ENCODE measurements at places on chromosomes 2 and 18.

DNA sequence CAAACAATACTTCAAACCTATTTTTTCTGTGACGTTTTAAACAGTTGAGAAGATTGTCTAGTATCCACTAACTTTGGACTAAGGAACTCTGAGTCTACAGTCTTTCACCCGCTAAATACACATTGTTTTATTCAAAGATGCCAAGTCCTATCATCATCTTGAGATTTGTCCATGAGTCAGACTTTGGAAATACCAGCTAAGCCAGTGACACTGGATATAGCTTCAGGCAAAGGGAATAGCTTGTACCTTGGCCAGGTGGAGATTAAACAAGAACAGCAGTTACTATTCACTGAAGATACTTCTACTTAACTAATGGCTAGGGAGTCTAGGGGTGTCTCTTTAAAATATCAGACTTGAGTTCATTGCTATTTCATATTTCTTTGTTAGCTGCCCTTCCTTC, 137.5 kb downstream of the COMMD1 start:
- no peak for DNase-seq

DNA sequence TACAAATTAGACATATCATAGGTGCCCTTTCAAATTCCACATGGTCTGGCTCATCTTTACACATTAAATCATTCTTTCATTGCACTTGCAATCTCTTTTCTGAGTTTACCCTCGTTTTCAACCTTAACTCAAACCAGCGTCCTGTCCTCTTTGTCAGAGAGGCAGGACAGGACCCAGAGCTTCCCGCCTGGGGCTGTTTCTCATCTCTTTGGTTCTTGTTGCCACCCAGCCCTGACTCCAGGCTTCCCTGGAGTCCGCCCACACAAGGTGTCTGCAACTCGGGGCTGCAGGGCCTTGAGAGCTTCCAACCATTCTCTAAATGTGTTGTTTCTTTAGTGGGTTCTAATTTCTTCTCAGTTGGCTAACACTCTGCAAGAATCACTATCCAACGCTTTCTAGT, 24.4 kb downstream of the RBMS1 start:
- DNase-seq = no peak

DNA sequence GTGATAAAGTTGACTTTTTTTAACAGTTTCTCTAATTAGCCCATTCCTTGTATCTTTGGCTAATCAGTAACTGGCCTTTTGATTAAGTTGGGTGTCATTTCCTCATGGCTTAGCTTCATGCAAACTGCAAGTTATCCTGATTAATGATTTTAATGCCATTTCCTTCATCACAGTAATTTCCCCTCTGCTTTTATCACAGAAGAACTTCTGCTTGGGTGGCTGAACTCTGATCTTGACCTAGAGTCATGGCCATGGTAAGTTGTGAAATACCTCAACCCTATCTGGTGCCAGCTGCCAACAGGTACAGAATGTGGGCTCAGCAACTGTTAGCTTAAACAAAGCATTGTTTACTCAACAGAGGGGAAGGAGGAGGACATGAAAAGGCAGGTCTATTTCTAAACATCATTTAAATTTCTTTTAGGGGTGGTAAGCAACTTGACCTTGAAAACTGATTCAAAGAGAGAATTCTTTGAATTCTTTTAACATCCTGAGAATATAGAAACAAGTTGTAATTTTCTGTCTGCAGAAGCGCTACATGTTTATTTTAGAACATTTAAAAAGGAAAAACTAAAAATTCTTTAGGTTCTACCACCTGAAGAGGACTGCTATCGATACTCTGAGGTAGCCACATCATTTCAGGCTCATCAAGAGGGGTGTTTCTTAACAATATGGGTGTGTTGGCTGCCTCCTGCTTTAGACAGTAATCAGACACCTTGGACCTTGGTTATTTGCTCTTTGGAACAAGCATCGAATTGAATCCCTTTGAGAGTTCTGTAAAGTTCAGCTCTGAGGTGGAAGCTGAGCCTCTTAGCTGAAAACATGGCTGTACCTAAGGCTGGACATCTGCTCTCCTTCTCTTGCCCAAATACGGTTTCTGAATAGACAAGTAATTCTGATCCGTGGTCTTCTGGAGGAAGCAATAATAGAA, 39.7 kb downstream of the ANXA4 start:
- no peak for DNase-seq

DNA sequence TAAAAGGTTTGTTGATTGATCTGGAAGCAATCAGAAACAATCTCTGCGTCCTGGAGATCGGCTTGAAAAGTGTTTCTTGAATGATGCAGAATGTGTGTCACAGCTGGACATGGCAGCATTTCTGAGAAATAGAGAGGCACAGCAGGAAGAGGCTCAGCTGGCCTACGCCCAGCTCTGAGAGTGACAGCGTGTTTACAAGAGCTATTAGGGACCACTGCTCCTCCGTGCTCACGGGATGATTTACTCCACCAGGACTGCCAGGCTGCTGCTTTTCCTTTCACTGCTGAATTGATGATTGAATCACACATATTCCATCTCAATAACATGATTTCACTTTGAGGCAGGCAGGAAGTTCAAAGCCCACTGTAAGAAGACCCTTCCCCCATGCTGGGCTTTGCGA, 62.8 kb downstream of the GALNT14 start:
- no peak for DNase-seq

- DNase-seq = no peak
Observed at GRCh38 chr2:160741815-160742214, 248.2 kb upstream of the RBMS1 start.

- peak; percentile 84 for DNase-seq
Observed at GRCh38 chr2:179234658-179235240, 29.9 kb downstream of the SESTD1 start.

- no peak for DNase-seq
Observed at GRCh38 chr2:135063210-135063609, 11.1 kb downstream of the RAB3GAP1 start.

DNA sequence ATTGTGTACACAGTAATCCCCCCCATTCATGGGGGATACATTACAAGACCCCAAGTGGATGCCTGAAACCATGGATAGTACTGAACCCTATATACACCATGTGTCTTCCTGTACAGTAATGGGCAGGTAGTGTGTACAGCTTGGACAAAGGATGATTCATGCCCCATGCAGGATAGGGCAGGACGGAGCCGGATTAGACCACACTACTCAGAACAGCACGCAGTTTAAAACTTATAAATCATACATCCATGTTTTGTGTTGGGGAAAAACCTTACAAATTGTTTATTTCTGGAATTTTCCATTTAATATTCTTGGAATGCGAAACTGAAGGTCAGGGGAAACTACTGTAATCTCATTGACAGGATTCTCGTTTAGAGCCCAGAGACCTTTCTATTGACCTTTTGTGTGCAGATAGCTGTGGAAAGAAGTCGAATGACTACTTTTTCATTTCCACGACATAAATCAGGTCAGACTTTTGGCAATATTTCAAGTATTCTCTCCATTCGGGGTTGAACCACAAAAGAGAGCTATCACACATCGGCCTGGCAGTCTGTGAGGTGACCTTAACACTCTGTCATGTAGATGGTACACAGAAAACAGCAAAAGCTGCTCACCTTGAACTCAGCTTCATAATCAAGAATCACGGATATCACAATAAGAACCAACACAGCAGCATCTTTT, 9.9 kb upstream of the YPEL5 start:
- no peak for DNase-seq

Measured in suppressor macrophage (primary cell).